Activated T-helper 17 cell treated with anti-CD3 and anti-CD28 coated beads, Interleukin-2, amount 50 U/mL, for 72 hours (primary cell): ENCODE measurements at places on chromosomes 5 and 9. TPM values are rescaled to one million over a fixed set of nuclear protein-coding genes. Genes with fewer than 3 reads are reported as not detected.
A peak's percentile ranks its signal among the peaks of the same experiment; 100 is the strongest.

Gene SH3GL2
- total RNA-seq: not detected

Gene DRD1
- total RNA-seq: not detected

Gene FUT7
- 12.1 TPM for total RNA-seq

Gene ADAMTS12
- total RNA-seq: not detected

Gene ACSL6
- 1.4 TPM for total RNA-seq

Gene PDGFRB
- total RNA-seq: 0.26 TPM

Gene IGFBPL1
- not detected for total RNA-seq

Gene TPM2
- total RNA-seq: 4.1 TPM

- ATAC-seq: no peak
Observed at GRCh38 chr5:143393524-143393923, 10.0 kb downstream of the NR3C1 start.

DNA sequence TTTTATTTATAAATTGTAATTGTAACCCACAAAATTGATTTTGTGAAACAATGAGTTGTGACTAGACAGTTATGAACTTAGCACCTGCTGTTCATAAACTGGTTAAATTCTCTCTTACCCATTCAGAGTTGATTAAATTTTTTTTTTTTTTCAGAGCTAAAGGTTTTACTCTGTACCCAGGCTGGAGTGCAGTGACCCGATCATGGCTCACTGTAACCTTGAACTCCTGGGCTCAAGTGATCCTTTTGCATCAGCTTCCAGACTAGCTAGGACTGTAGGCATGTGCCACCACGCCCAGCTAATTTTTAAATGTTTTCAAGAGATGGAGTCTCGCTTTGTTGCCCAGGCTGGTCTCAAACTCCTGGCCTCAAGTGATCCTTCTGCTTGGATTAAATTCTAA is 1.9 kb downstream of the HSD17B4 start:
- ATAC-seq: no peak

- peak; percentile 88 for ATAC-seq
Observed at GRCh38 chr5:55966284-55966683, 28.5 kb downstream of the IL6ST start.

DNA sequence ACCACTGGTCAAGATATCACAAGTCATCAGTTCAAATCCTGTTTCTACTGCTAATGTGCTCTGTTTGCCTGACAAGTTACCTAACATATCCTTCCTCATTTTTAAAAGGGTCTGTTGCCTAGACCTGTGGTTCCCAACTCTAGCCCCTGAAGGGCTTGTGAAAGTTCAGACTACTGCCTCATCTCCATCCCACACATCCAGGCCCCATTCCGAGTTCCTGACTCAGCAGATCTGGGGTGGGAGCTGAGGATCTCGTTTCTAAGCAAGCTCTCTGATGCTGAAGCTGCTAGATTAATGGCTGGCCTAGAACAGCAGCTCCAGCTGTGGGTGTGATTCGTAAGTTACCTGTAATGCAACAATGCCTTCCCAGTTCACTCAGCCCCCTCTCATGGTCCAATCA is 32.5 kb downstream of the S1PR3 start:
- ATAC-seq: no peak

DNA sequence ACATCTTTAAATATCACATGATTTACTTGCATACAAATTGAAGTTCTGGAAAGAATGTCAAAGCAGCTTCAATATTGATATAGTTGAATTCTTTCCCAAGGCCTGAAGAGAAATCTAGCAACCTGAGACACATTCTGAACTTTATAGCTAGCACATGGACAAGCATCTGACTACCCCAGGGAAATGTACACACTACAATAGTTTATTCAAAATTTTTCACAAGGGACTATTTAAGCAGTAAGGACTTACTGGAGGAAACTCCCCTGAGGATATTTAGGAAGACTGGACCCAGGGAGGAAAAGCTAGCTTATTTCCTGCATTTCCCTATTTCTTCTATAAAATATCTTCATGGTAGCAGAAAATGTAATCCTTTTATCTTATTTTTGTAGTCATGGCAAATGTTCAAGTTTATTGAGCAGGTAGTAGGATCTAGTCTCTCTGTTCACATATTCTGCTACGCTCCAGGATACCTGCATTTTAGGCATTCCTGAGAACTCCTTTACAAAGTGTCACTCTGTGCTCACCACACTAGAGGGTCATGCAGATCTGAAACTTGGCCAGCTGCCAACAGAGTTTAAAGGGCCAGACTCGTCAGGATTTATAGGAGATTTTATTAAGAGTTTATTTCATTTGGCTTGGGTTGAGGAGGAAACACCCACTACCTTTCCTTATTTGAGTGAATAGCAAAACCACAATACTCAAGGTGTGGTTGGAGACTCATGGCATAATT is 348.4 kb upstream of the FTMT start:
- no peak for ATAC-seq

DNA sequence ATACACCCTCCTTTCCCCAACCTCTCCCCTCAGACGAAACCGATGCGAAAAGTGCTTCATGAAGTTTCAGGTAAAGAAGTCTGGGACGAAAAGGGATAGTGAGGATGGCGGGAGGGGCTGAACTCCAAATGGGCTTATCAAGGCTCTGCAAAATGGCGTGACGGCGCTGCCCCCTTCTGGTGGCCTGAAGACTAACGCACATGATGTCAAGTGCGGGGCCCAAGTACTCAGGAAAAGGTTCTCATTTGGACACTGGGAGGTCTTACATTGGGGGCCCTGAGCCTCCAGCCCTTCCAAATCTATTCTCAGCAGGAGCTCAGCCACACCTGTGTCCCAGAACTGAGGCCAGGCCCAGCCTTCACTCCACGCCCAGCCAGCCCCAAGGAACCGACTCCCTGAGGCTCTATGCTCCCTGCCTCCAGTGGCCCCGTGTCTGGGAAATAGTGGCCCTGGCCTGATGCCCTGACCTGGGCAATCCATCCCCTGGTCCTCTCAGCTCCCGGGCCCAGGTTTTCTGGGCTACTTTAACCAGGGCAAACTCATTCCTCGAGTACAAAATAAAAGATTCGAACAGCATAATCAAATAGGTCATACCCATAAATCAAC is 119.9 kb downstream of the KCNIP1 start:
- ATAC-seq: peak; percentile 40

- no peak for ATAC-seq
Observed at GRCh38 chr5:59358005-59358861, 535.3 kb downstream of the PDE4D start.

GRCh38 chr5:62486672-62487071 is 74.1 kb downstream of the IPO11 start:
- no peak for ATAC-seq

- no peak for ATAC-seq
Observed at GRCh38 chr9:118538959-118539358, 830.3 kb downstream of the BRINP1 start.

GRCh38 chr9:12684974-12685373 is 8.2 kb upstream of the TYRP1 start:
- ATAC-seq: no peak

- no peak for ATAC-seq
Observed at GRCh38 chr9:119793218-119793617, 424.0 kb upstream of the BRINP1 start.

- no peak for ATAC-seq
Observed at GRCh38 chr5:147437161-147437596, 72.7 kb downstream of the DPYSL3 start.

GRCh38 chr5:43304525-43304924 is 8.7 kb downstream of the HMGCS1 start:
- peak; percentile 87 for ATAC-seq

- no peak for ATAC-seq
Observed at GRCh38 chr5:16471387-16471786, 5.8 kb upstream of the ZNF622 start.

- no peak for ATAC-seq
Observed at GRCh38 chr5:167845952-167846351, 445.5 kb upstream of the WWC1 start.

- no peak for ATAC-seq
Observed at GRCh38 chr5:66239034-66239433, 94.9 kb downstream of the SREK1 start.

- ATAC-seq: no peak
Observed at GRCh38 chr5:7714119-7714518, 136.8 kb downstream of the CFAP90 start.

DNA sequence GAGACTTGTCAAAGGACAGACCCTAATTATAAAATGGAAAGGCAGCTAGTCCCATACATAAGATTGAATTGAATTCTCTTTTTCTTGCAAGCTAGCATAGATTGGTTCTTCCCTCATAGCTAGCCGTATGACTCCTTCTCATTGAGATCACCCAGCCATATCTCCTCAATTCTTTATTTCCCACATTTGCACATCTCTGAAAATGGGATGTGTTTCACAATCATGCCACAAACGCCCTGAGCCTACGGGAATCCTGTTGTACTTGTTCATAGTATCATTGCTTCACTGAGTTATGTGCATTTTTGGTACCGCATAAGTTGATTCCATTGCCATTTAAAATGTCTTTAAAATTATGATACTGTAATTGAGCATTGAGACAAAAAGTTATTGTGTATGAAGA is 90.5 kb downstream of the PCSK1 start:
- ATAC-seq: no peak

DNA sequence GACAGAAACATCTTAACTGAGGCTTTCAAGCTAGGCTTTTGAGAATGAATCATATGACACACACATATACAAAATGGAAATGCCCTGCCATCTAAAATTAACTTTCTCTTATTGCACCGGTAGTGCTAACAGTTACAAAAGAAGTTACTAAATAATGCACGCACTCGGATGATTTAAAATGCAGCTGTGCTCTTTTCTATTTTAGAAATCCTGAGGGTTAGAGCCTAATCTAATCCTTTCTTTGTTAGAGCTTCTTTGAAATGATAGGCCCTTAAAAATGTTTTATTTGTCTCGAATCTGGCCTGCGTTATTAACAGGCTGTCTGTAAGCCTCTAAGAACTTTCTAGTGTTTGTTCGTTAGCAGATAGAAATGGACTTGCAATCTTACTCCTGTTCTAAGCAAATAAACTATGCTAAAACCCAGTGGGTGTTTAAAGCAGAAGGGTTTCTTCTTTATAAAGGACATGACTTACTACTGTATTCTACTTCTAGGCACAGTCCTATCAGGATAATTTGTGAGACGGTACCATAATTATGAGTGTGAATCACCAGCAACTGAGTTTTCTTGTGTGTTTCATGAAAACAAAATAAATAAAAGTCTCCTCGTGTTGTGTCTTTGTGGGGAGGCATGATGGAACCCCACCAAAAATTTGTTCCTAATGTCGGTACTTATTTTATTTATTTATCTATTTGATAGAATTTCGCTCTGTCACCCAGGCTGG is 69.2 kb upstream of the MYO10 start:
- ATAC-seq: no peak

DNA sequence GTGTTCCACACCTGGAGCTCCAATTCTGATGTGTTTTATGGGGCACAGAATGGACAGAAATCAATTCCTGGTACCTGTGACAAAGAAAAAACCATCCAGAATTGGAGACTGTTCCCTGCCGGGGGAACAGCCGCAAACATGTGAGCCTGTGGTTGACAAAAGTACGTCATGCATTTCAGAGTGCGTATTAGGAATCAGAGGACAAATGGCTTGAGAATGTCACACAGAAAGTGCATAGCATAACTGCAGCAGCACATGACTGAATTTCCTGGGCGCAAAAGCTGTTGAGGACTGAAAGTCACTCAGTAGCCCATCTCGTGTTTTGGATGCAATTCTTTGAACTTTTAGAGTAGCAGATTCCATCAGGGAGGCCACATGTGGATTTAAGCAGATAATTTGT is 85.1 kb downstream of the TRIO start:
- ATAC-seq: no peak

DNA sequence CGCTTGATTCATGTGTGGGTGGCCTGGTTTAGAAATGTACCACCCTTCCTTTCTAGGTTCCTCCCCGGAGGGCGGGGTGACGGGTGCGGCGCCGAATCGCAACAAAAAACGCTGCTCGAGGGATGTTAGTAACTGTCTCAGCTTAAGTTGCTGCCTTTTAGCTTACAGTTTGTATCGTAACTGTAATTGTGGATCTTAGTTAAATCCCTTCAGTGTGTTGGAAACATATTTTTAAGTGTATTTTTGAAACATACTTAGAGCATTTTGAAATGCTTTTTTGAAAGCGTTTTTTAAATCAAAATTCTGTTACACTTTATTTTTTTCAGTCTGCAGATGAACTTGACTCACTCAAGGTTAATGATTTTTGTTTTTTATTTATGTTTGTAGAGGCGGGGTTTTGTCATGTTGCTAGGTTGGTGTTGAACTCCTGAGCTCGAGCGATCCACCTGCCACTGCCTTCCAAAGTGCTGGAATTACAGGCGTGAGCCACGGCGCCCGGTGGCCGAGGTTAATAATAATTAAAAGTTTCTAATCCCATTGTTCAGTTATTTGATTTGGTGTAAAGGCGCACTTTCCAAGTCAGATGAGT is 997 bp upstream of the CHD1 start:
- no peak for ATAC-seq

GRCh38 chr5:142055301-142055700 is 42.5 kb upstream of the GNPDA1 start:
- ATAC-seq: no peak

DNA sequence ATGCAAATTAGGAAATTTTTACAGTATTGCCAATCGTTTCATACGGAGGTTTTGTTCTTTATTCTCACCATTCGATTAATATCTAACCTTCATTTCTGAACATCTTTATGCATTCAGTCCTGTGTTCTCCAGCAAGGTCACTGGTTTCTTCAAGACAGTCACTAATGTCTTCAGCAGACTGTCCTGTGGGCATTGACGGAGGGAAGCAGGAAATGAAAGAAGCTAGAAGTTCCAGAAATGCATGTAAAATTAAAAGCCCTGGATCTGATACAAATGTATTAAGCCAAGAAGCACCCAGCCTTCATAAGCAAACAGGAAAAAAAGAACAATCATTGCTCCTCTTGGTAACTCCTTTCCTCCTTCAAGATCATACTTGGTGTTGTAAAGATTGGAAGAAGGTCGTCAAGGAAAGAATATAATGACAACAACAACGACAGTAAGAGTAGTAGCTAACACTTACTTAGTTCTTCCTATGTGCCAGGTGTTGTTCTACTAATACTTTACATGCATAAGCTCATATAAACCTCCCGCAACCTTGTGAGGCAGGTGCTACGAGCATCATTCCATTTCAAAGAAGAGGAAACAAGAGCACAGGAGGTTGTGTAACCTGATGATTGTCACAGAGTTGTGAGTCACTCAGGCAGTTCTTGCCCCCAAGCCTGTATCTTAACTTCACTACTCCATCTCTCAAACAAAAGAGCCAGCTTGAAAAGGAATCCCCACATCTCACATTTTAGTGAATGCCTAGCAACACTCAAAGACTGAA is 59.9 kb upstream of the CER1 start:
- ATAC-seq: no peak

- peak; percentile 98 for ATAC-seq
Observed at GRCh38 chr5:179060116-179061008, at the start of gene ZNF354C. Gene ZNF354C (plus strand): TSS chr5:179060373. CDS start chr5:179062069, 1,696 bp downstream.

DNA sequence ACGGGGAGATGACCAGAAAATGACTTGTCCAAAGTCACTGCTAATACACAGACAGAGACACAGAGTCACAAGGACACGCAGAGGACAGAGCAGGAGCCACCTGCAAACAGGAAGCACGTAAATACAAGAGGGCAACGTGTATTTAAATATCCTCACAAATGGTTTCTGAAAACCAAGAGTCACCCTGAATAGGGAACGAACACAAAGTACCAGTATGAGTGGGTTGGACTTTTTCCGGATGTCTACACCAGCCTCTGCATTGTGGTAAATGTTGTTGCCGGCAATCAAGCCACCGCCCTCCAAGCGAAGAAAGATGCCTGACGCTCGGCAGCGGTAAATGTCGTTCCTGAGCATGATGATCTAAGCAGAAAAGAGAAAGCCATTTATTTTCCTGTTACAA is 44.5 kb downstream of the FBXO10 start:
- peak; percentile 65 for ATAC-seq
